ENCODE measurements at places on chromosomes 3 and 15. TPM values are rescaled to one million over a fixed set of nuclear protein-coding genes. Genes with fewer than 3 reads are reported as not detected.

DNA sequence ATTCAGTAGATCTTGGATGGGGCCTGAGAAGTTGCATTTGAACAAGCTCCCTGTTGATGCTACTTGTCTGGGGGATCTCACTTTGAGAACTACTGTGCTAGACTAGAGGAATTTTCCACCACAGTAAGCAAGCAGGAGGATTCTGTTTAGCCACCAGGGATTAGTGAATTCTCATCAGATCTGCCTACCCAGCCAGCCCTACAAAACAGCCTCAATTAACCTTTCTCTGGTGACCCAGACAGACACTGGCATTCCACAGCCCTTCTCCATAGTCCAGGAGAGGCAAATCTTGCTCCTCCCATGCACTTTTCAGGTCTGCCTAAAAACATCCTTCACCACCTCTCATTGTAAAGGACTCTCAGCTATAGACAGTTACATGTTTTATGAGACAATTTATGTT lies 16.7 kb upstream of the MYH15 start:
- DNase-seq: no peak

DNA sequence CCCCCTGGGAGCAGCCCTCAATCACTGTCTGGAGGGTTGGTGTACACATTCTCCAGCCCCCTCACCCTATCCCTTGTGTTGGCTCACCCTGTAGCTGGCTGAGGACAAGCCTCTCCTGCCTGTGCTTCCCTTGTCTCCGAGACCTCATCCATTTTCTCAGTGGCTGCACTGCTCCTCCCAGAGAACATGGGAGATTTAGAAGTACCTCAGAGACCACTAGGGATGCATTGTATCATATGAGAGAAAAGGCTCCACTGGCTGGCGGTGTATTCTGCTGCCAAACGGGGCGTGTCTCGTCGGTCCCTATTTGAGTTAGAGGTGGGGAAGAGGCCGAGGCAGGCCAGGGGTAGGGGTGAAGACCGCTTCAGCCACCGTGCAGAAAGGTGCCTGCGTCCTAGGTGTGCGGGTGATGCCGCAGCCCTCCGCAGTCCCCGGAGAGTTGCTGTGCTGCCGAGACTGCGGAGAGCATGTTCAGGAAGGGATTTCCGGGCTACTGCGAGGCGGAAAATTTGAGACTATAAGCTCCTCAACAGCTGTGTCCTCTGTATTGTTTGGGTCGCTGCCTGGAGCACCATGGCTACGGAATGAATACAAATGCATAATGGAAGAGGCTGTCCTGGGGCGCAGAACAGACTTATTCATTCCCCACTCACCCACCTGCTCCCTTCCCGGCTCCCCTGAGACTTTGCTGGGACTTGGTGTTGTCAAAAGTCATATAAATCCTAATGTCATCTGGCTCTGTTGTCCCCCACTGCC lies 43.8 kb downstream of the SPSB4 start:
- no peak for DNase-seq

GRCh38 chr3:36403661-36404060 lies 23.4 kb downstream of the STAC start:
- no peak for DNase-seq

- DNase-seq: no peak
Observed at GRCh38 chr3:184761075-184761841, 49.4 kb upstream of the MAGEF1 start.

DNA sequence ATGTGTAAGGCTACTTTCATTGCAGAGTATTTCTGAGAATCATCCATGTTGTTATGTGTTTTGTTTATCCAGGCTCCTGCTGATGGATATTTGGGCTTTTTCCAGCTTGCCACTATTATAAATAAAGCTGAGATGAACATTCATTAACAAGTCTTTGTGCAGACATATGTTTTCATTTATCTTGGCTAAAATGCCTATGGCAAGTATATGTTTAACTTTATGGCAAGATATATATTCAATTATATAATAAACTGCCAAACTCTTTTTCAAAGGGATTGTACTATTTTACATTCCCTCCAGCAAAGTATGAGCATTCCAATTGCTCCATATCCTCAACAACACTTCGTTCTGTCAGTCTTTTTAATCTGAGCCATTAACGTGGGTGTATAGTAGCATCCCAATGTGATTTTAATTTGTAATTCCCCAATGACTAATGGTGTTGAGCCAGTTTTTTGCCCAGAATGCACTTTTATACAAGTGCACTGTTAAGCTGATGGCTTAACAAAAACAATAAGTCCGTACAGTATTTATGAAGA lies 452.4 kb downstream of the SHQ1 start:
- no peak for DNase-seq

- no peak for DNase-seq
Observed at GRCh38 chr15:51185213-51186159, 90.8 kb upstream of the TNFAIP8L3 start.

GRCh38 chr3:107589454-107589853 lies 66.7 kb downstream of the BBX start:
- no peak for DNase-seq

- no peak for DNase-seq
Observed at GRCh38 chr15:40358471-40359353, 693 bp downstream of the DISP2 start.

DNA sequence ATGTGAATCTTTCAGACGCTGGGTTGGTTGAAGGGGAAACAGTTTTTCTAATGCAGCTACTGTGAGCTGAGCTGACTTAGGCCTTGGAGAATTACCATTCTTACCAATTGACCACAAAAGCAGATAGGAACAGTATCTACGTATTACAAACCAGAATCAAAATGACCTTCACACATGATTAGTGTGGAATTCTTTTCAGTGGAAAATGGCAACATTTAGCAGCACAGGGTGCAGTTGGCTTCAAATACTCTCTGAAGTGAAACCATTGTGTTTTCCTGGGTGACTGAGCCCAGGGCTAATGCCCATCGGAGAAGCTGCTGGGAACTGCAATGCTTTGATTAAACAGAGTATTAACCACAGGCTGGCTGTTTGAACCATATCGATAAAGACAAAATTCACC lies 40.2 kb upstream of the GOLGA8J start:
- DNase-seq: no peak

DNA sequence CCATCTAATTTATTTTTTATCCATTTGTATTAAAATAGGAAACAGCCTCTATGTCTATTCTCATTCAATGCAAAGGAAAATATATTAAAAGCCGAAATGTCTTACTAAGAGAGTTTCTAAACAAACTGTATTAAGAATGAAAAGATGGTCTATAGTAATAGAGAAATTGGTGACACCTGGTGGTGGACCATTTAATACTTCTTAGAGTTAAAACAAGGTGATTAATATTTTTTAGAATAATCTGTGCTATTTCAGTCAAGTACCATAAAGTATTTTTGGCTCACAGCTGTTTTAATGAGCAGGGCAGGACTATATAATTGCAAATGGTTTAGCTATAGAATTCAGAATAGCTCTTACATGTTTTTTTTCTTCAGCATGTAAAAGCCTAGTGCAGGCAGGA lies 55.7 kb downstream of the SYNPR start:
- DNase-seq: peak; percentile 16

GRCh38 chr3:155908086-155908485 lies 37.6 kb downstream of the GMPS start:
- DNase-seq: no peak

DNA sequence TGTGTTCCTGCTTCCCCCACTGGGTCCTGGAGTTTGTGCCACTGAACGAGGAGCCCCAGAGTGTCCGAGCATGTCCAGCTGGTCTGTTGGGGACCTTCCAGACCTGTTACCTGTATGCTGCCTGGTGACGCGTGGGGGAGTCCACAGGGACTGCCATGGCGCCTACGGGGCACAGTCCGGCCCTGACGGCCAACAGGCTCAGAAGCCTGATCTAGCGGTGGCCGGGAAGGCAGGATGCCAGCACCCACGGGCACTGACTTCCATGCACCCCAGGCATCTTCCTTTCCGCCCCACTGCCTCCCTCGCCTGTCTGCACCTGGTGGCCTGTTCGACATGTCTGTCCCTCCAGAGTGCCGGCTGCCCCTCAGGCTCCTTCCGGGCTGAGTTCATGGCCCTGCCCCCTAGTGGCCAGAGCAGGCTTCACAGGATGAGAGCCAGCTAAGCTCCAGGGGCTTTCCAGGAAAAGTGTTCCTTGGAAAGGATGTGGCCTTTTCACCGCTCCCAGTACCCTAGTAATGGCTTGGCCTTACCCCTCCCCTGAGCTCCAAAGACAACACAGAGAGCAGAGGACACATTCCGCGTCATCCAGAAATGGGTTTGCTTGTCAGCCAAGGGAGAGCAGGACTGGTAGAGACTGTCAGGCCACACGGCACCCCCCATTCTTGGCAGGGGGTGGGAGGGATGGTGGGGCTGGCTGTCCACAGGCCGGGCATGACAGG lies 35.7 kb downstream of the NGRN start:
- peak; percentile 68 for DNase-seq

- peak; percentile 8 for DNase-seq
Observed at GRCh38 chr3:79551997-79552396, 215.8 kb downstream of the ROBO1 start.

GRCh38 chr3:187025656-187026316 lies 95.5 kb downstream of the ST6GAL1 start:
- DNase-seq: no peak

DNA sequence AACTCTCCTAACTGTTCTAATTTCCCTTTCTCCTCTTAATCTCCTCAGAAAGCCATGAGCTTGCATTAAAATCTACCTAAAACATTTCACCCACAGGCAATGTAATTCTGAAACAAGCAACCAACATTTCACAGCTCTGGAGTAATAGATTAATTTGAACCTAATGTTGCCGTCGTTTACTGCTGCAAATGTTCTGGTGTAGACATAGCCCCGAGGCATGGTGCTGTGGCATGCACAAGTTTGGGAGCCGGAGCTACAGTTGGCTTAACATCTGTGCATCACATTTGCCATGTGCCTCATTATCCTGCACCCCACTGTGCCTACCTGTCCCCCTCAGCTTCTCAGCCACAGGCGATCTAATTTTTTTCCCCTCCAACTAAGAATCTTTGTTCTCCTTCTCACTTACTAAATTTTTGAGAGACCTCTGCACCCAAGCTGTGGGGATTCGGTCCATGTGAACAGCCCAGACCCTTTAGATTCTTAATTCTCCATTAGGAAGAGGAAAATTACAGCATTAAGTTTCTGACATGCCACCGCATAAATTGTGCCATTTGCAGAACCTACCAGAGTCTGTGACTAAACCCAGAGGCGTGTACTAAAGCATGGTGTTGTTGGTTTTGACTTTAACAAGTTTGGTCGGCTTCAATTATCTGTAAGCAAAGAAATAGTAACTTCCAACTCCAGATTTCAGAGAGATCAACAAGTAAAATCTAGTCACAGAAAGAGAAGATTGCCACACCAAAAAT lies 419.2 kb downstream of the MECOM start:
- DNase-seq: no peak

DNA sequence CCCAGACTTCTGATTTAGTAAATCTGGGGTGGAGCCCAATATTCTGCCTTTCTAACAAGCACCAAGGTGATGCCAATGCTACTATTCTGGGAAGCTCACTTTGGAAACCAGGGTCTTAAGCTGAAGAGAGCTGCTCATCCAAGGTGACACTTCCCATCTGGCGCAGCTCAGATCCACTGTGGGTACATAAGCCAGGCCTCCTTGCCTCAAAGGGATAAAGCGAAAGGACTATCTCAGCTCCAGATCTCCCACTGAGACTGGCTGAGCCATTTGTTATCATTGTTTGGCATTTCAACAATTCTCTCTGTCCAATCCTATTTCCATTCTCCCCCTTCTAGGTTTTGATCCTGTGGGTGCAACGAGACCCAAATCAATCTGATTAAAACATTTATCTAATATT lies 323.8 kb downstream of the GBE1 start:
- DNase-seq: no peak

DNA sequence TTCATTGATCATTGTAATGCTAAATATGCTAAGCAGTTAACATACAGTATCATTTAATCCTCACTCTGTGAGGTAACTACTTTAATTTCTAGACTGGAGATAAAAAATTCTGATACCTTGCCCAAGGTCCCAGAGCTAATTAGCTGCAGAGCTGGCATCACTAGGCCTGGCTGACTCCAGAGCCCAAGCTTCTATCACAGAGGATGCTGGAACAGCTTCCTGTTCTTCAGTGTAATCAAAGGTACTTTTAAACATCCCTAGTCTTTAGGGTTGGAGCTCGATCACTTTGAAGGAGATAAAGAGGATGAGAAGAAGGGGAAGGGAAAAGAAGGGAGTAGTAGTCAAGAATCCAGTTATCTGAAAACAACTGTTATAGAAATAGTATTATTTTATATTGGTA lies 37.1 kb upstream of the BOC start:
- DNase-seq: no peak

GRCh38 chr3:55804170-55805095 lies 317.3 kb upstream of the WNT5A start:
- DNase-seq: no peak

- no peak for DNase-seq
Observed at GRCh38 chr3:120615847-120616609, 19.9 kb downstream of the NDUFB4 start.

GRCh38 chr3:28279770-28280169 lies 38.4 kb downstream of the CMC1 start:
- DNase-seq: no peak

DNA sequence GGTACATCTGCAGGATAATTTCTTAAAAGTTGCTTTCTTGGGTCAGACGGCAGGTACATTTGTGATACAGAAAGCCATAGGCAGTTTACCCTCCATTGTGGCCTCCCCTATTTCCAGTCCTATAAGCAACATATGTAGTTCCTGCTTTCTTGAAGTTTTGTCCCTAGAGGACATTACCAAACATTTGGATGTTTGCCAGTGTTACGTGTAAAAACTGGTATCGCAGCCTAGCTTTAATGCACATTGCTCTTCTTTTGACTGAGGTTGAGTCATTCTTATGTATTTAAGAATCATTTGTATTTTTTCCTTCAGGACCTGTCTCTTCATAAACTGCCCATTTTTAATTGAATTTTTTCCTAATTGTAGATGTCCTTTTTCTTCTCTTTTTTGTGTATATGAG lies 114.3 kb downstream of the DIPK2A start:
- DNase-seq: peak; percentile 83

DNA sequence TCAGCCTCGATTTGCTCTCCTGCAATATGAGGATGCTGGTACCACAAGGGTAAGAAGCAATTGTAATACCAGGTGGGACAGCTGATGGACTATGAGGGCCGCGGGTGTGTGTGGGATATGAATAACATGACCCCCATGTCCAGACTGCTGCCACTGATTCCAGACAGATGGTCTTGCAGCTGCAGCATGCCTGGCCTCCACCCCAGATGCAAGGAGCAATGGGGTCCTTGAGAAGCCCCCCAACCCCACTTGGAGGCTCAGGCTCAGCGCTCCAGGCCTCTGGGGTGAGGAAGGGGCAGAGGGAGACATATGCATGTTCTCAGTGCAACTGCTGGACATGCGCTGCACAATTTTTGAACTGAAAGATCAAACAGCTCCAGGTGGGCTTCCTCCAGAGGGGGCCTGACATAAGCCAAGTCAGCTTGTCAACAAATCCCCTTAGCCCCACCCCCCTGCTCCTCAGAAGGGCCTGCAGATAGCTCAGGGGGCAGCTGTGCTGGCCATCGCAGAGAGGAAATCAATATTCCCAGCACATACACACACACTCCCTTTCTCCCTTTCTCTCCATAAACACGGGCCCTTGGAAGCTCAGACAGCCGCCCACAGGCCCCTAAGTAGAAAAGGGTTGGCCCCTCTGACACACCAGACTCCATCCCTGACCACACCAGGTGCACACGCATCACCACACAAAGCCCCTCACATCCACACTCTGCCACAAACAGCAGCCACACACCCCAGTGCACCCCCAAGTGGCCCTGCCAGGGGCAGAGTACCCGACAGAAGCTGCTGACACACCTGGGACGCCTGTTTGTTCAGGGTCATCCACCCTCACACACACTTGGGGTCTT lies 107.0 kb downstream of the IQSEC1 start:
- no peak for DNase-seq

Gene P2RY12
- total RNA-seq: not detected

Gene UBAP1L
- total RNA-seq: 3.5 TPM

Gene ZNF280D
- 30.5 TPM for total RNA-seq

Gene TICRR
- 8.5 TPM for total RNA-seq
